Activated CD4-positive, alpha-beta memory T cell treated with anti-CD3 and anti-CD28 coated beads for 36 hours (primary cell): ENCODE measurements at places on chromosomes 12 and 14.
A peak's percentile ranks its signal among the peaks of the same experiment; 100 is the strongest.

- DNase-seq = no peak
Measured at GRCh38 chr12:49646871-49647654, 23.7 kb downstream of the PRPF40B start.

DNA sequence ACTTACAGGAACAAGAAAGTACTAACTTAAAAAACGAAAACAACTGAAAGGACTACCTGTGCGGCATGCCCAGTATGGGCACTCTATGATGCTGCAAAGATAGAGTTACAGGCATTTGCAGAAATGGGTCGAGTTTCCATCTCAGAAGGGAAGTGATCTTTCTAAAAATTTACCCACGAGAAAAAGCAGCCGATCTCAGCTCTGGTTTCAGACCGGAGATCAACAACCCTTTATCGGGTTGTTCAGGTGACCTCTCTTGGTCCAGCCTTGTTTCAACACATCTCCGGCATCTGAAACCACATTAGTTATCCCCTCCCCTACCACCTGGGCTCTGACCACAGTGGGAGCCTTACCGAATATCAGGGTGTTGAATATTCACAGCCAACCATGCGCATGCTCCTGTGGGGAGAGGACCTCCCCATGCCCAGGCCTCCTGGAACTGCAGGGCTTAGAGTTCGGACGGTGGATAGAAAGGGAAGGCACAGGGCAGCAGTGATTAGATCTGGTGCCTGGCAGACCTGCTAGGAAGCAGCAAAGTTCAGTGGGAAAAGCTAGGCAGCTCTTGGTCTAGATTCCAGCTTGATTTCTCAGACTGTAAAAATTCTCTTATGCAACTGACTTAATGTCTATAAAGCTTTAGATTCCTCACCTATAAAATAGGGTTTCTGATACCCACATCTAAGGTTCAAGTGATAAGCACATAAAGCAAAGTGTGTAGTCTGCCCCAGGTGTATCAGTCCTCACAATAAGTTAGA, 906.0 kb downstream of the VRK1 start:
- DNase-seq = peak; percentile 45

DNA sequence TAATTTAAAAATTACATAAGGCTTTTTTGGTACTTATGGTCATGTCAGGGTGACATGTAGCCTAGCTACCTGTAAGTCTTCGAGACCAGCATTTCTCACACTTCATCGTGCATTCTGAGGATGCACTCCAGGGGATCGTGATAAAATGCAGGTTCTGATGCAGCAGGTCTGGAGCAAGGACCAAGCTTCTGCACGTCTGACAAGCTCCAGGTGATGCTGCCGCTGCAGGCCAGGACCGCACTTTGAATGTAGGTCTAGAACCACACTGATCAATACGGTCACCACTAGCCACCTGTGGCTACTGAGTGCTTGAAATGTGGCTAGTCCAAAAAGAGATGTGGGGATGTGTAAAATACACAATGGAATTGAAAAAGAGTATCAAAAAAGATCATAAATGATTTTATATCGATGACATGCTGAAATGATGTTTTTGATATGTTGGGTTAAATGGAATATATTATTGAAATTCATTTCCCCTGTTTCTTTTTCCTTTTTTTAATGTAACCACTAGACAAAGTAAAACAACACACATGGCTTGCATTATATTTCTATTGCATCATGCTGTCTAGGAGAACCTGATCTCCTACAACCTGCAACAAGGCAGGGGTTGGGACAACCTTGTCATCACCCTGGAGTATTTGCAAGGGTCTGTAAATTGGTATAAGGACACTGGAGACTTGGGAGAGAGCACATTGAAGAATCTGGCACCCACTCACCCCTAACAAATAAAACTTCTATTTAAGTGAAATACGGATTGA, 142.4 kb downstream of the DPF3 start:
- no peak for DNase-seq

DNA sequence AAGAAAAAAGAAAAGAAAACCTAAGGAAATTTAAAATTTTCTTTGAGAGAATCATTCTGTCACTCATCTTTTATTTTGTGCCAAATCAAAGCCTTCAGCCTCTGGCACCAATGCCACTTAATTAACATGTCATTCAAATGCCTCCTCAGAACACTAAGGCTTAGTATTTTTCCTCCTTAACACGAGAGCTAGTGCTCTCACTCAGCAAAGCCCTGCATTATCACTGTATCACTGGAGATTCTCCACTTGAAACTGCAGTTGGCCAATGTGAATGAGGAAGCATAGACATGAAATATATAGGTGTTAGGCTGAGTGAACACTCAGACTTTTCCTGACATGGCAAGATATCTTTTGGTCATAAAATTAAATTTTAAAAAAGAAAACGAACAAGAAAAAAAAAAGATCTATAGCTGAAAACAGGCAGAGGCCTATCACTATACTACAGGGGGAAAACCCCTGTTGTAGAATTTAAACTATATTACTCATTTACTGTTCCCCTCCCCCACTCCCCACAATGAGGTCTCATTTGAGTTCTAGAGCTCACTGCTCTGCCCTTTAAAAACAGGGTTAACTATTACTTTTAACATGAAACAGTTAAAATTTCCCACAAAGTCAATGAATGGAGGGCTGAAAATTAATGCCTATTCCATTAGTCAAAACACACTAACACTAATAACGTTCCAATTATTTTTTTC, 5.1 kb downstream of the MBIP start:
- DNase-seq = peak; percentile 49

GRCh38 chr14:75389679-75390078, 38.1 kb upstream of the JDP2 start:
- DNase-seq = no peak

DNA sequence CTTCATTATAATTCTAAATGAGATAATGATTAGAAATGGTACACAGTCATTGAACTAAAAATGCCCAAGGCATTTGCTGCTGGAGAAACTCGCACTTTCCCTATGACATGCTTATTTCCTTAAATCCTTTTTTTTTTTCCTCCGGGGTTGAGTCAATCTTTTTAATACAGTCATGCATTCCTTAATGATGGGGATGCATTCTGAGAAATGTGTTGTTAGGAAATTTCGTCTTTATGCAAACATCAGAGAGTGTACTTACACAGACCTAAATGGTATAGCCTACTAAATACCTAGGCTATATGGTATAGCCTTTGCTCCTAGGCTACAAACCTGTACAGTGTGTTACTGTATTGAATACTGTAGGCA, 29.8 kb upstream of the DACT1 start:
- DNase-seq = no peak

- no peak for DNase-seq
Measured at GRCh38 chr12:79424109-79424721, 266.5 kb downstream of the PAWR start.

DNA sequence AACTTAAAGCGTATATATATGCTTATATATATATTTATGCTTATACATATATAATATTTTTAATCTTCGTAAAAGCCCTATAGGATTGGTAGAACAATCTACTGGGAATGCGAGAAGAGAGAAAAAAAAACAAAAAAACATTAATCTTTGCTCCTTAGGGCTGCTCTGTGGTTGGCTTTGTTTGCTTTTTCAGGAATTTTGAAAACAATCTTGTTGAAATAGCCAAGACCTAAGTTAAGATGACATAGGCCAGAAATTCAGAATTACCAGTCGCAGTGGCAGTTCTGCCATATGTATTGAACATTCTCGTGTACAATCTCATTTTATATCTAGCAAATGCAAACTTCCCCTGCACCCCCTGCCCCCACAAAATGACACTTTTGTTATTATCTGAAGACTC, 699 bp downstream of the KLRF2 start:
- no peak for DNase-seq

- DNase-seq = peak; percentile 36
Measured at GRCh38 chr12:26940516-26941214, 2.4 kb downstream of the FGFR1OP2 start.

- DNase-seq = no peak
Measured at GRCh38 chr12:73517859-73518258, 1019.8 kb upstream of the ATXN7L3B start.

- DNase-seq = peak; percentile 50
Measured at GRCh38 chr14:54175298-54175942, 218.8 kb upstream of the BMP4 start.
